ENCODE measurements at places on chromosomes 11 and 22.

GRCh38 chr11:34549271-34549670, 35.7 kb upstream of the ELF5 start:
- no peak for DNase-seq

GRCh38 chr11:88521799-88522201, 184.3 kb upstream of the CTSC start:
- DNase-seq: no peak

DNA sequence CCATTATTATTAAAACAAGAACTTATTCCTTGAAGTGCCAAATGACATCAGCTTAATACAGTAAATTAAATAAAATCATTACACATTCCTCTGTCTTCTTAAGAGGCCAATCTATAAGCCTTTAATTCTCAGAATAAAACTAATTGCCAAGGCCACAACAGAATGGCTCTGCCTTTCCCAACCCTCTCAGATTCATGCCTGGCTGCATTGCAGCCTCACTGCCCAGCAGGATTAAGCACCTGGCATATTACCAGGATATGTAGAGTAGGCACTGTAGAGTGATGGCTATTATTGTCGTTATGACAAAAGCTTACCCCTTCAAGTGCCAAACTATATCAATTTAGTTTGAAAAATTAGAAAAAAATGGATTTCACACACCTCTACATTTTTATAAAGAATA, 9.4 kb upstream of the CALCA start:
- DNase-seq: no peak

DNA sequence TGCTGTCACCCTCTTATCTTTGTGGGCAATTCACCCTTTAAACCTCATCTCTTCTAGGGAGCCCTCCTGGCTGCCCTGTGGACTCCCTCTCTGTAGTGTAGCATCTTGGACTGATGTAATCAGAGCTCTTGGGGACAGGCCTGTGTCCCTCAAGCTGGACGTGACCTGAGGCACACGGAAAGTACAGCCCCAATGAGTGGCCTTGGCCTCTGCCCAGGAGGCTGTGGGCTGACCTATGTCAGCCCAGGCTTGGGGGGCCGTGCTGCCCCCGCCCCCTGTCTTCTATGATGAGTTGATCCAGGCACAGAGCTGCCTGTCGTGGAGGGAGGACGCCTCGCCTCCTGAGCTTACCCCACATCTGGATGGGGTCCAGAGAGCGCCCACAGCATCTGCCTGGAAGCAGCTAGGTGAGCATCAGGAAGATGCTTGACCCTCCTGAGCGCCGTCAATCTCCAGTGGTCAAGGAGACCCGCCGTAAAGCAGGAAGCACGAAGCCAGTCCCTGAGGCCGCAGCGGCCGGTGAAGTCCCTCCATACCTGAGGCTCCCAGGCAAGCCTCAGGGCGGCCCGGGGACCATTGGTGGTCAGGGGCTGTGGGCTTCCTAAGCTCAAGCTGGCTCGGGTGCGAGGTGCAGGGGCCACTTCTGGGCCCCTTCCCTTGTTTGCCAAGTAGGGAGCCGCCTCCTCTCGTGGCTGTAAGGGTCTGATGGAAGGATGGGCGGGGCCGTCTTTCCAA, 1136.9 kb downstream of the BRD1 start:
- no peak for DNase-seq

DNA sequence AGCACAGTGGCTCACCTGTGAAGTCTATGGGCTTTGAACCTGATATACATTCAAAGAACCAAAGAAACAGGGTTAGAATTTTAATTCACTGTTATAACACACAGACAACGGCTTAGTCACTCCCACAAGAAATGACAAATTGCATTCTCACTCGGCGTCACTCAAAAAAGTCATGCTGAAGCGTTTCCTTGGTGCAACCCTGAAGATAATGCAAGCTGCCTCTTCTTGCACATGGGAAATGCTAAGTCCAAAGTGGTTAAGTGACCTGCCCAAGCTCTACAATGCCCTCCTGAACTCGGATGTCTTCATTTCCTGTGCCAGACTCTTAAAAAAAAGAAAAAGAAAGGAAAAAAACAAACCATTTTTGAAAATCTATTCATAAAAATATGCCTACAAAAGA, 10.0 kb downstream of the LGR4 start:
- DNase-seq: no peak

- DNase-seq: no peak
Measured at GRCh38 chr11:64571410-64572091, 19.5 kb upstream of the SLC22A12 start.

DNA sequence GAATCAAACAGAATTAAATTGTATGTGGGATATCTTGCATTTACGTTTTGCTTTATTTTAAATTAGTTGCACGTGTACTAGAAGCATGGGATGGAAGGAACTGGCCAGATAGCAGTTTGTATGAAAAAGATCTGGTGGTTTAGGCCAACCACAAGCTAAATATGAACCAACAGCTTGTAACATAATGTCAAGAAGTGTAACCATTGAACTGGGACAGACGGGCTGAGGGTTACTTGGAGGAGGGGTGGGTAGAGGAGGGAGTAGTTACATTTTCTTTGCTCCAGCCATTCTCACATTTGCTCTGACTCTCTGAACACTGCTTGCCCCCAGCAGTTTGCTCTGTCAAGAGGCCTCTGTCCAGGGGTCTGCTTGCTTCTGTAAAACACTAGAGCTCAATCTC, 31.7 kb upstream of the CXCR5 start:
- DNase-seq: no peak

GRCh38 chr22:36253523-36254490, 874 bp downstream of the APOL1 start:
- no peak for DNase-seq

DNA sequence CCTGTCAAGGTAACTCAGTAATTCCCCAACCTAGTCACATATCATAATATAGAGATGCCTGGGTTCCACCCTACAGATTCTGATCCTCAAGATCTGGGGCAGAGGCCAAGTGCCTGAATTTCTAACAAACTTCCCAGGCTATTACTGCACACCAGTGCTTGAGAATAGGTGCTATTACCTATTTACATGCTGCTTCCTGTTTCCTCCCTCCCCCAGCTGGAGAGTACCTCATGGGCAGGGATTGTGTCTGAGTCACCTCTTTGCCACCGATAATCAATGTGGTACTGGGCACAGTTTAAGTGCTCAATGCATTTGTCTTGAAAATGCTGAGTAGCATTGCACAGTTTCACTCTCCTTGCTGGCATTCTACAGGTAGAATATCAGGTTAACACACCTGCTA, 582.2 kb upstream of the CADM1 start:
- DNase-seq: no peak

DNA sequence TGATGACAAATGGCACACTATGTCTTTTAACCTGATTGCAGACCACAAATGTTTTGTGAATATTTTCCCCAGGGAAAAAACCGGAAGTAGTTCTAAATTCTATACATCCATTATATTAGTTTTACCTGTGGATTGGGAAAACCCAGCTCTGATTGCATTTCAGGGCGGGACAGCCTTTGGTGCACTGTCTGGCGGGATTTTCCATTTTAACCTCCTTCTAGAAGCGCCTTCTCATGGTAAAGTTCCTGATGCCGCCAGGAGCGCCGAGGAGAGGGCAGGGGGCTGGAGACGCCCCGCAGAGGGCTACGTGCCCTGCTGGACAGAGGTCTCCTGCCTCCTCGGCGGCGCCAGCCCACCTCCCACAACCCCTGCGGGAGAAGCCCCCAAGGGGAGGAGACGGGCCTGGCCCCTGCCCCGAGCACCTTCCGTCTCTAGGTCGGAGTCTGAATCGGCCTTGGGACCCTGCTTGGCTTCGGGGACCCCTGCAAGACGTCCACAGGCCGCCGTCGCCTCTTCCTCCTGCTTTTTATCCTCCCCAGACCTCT, 1.2 kb upstream of the P2RX6 start:
- no peak for DNase-seq

GRCh38 chr11:78791254-78791653, 216.6 kb upstream of the NARS2 start:
- DNase-seq: no peak

DNA sequence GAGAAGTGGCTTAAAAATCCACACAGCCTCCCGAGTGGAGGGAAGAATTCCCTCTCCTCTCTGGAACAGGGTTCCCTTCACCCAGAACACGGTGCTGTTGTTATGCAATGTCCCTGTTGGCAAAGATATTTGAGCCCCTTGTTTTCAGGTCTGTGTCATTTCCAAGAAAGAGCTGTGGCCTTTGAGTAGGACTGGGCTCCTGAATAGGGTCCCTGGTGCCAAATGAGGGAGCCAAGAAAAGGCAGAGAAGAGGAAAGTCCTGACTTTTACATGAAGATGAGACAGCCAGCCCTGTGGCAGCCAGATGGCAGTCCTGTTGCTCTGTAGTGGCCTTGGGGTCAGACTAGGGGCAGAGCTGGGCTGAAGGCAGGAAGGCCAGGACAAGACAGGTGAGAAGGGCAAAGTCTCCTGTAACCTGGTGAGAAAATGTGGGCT, 51.2 kb upstream of the ELF5 start:
- no peak for DNase-seq

- no peak for DNase-seq
Measured at GRCh38 chr11:57446055-57446454, 14.3 kb upstream of the RTN4RL2 start.

DNA sequence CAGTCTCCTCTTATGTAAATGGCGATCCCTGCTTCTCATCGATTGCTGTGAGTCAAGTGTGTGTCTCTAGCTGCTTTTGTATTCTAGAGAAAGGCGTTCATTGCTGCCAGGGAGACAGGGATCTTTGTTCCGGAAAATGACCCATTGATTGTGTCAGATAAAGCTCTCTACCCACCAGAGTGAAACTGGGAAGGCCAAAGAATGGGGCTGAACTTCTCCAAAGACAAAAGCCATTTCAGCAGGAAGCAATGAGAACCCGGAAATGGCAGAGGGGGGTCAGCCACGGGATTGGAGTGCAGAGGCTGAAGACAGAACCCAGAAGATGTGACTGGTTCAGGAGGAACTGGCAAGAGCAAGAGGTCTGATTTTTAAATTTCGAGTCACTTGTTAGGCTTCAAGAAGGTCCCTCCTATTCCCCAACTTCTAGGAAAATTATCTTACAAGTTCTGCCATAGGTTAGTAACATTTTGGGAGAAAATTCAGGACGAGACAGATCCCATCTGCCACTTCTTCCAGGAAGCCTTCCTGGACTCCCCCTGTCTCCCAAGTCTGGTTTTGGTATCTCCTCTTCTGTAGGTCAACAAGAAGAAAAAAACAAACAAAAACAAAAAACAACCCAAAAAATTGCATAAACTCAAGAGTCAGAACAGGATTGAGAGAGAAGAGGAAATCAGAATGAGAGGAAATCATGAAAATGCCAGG, 110.6 kb downstream of the NECTIN1 start:
- no peak for DNase-seq

GRCh38 chr11:132907651-132908413, 624.5 kb downstream of the OPCML start:
- DNase-seq: no peak

- DNase-seq: no peak
Measured at GRCh38 chr11:119673759-119674336, 55.2 kb downstream of the NECTIN1 start.

- no peak for DNase-seq
Measured at GRCh38 chr11:112776834-112777233, 184.4 kb upstream of the NCAM1 start.

DNA sequence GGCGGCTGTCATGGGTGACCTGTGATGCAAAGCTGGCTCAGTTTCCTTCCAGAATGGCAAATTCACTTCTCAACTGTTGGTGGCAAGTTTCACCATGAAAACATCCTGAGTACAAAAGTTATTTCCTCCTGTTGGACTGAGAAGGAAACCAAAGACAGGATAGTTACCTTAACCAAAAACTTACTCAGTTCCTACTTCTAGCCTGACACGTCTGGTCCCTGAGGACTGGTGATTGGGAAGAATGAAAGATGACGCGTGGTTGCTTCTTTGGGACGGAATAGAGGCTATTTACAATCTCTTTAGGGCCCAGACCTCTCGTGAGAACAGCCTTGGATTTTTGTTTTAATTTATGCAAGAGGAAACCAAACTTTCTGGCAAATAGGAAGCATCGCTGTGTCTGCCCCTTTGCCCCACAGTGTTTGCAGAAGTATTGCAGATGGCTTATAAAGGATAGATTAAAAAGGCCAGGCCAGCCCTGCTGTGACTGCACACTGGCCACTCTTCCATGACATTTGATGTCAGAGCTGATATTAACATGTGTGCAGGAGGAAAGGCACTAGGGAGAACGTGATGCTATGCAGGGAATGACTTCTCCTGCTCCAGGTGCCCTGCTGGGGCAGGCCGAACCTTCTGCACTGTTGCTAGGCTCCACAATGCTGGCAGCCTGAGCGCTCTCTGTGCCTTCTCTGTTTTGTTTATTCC, 7.6 kb downstream of the VPS26B start:
- DNase-seq: no peak

DNA sequence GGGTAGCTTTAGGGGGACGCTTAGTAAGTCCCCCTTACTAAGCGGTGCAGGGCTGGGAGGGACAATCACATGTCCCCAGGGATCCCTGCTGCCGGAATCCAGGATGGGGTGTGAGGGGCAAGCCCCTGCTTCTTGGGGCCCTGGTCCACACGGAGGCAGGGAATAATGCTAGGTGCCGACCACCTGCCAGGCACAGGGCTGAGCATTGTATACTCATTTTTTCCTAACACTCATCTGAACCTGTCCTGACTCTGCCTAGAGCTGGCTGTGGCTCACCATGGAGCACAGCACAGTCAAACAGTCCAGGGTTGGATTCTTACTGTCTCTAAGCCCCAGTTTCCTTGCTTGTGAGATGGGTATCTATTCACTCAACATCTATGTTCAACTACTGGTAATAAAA, 1.4 kb upstream of the LTBP3 start:
- DNase-seq: no peak

DNA sequence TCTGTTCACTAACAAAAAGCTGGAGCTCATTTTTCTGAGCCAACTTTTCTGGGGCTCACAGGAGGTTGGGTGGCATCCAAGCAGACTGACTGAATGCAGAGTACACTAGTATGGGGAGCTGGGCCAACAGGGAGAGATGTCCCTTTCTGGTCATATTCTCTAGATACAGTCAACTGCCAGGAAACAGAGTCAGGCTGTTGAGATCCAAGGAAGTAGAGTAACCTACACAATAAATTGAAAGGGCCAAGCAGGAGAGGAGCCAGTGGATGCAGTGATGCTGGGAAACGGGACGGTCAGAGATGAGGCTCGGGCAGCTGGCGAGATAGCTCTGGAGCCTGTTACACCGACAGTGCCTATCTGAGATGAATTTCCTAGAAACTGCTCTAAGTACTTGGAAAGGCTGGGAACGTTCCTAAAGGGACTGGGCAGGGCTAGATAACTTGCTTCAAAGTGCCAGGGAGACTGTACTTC, 71.1 kb downstream of the LARGE2 start:
- DNase-seq: no peak

GRCh38 chr11:126929179-126930061, 71.2 kb downstream of the KIRREL3 start:
- no peak for DNase-seq

All from naive thymus-derived CD8-positive, alpha-beta T cell (primary cell).